ENCODE measurements at places on chromosomes 5 and 9.

DNA sequence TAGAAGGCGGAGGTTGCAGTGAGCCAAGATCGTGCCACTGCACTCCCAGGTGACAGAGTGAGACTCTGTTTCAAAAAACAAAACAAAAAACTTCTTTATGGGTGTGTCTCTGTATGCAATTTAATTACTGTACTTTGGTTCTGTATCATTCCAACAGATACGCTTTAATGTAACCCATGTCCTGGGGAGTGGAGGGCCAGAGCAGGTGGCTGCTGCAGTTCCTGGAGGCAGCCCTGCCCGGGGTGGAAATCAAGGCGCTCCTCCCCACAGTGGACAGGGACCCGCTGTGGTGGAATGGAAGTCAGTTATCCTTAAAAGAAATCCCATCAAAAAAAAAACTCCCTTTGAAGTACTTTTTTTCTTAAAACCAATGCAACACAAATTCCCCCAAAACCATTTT lies 1.9 kb downstream of the DAP start:
- DNase-seq, result no peak

DNA sequence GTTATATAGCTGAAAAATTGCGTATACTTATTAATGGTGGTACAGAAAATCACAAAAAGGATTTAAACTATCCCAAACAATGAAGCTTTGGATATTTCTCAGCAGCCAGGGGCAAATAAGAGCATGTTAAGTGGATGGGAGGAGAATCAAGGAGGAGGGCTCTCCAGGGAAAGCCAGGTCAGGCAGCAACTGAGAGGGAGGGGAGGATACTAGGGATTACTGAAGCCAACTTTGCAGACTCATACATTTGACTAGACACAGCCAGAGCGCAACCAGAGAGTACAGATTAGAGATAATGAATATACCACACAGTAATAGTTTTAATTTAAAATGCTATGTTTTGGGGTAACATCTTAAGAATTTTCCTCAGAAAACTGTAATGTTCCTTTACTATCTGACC lies 360.2 kb downstream of the HCN1 start:
- no peak for DNase-seq

GRCh38 chr5:132999246-132999645 lies 27.1 kb downstream of the ZCCHC10 start:
- no peak for DNase-seq

- DNase-seq, result no peak
Measured at GRCh38 chr5:59609501-59610265, 283.8 kb downstream of the PDE4D start.

- DNase-seq, result no peak
Measured at GRCh38 chr9:123640792-123641222, 284.8 kb downstream of the CRB2 start.

DNA sequence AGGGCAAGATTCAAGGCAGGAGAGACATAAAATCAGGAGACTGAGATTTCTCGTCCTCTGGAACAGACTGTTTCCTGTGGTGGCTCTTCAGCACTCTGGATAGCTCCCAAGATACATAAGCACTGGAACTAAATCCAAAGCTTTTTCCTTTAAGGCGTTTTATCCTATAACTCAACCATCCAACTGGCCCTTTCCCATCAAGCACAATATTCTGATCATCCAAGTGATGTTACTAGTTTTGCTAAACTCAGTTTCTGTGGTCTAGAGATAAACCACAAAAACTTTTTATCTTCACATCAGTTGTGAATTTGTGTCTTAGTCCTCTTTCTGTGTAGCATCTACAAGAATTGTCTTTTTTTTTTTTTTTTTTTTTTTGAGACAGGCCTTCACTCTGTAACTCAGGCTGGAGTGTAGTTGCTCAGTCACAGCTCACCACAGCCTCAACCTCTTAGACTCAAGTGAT lies 299.4 kb downstream of the COX7C start:
- no peak for DNase-seq

GRCh38 chr9:74431467-74431866 lies 65.7 kb upstream of the RORB start:
- no peak for DNase-seq

- DNase-seq, result no peak
Measured at GRCh38 chr5:113692466-113692865, 179.0 kb downstream of the YTHDC2 start.

GRCh38 chr9:29691758-29692407 lies 2118.6 kb upstream of the C9orf72 start:
- no peak for DNase-seq

DNA sequence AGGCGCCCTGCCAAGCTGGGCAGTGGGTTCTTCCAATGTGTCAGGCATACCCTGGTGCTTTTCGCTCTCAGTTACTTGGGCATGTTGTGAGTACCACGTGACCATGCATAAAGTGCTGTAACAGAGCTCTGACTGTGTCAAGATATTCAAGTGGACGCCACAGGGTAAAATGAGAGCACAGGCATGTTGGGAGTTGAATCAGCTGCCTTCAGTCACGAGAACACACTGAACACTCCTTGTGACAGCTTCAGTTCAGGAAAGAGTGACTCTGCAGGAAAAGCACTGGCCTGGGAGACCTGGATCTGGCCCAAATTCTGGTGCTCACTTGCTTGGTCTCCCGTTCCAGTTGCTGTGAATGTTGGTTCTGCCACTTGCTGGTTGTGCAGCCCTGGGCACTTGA lies 5.1 kb downstream of the MLANA start:
- no peak for DNase-seq

DNA sequence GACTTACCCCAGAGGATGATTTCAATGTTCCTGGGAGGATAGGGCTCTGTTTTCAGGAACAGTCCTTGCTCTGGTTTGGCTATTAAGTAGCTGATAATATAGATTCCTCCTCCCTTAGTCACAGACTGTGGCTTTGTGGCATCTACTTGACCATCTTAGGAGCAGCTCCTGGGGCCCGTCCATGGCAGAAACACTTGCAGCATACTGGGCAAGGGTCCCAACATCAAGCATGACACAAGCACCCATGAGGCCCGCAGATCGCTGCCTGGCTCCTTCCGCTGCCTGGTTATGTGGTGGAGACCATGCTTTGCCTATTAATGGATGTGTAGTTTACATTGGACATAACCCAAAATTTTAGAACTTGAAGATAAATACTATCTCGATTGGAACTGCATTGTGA lies 170.1 kb downstream of the ICE1 start:
- no peak for DNase-seq

- no peak for DNase-seq
Measured at GRCh38 chr5:149062371-149063016, 368 bp downstream of the SH3TC2 start.

DNA sequence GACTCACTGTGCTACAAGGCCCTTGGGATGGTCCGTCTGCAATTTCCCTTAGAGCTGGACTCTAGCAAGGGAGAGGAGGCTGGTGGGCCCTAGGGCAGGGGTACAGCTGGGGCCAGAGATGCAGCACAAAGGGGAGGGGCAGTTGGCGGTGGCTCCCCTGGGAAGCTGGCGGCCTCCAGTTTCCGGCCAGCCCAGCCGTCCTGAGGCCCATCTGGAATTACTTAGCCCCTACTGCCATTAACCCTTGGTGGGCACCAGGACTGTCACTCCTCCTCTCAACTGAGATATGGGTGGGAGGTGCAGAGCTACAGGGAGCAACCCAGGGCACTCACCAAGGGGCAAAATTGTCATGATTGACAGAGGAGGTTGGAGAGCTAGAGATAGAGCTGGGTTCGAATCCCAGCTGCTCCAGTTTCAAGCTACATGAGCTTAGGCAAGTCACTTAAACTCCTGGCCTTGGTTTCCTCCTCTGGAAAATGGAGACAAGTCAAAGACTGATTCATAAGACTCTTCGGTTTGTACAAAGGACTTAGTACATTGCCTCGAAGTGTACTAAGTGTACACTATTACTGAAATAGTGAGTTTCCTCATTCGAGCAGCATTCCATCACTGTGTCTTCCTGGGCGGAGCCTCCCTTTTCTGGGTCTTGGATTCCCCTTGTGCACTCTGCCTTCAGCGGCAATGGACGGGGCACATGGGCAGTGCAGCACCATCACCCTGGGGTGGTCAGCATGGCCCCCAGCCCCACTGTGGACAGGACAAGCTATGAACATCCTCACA lies 2.7 kb upstream of the PDGFRB start:
- no peak for DNase-seq

DNA sequence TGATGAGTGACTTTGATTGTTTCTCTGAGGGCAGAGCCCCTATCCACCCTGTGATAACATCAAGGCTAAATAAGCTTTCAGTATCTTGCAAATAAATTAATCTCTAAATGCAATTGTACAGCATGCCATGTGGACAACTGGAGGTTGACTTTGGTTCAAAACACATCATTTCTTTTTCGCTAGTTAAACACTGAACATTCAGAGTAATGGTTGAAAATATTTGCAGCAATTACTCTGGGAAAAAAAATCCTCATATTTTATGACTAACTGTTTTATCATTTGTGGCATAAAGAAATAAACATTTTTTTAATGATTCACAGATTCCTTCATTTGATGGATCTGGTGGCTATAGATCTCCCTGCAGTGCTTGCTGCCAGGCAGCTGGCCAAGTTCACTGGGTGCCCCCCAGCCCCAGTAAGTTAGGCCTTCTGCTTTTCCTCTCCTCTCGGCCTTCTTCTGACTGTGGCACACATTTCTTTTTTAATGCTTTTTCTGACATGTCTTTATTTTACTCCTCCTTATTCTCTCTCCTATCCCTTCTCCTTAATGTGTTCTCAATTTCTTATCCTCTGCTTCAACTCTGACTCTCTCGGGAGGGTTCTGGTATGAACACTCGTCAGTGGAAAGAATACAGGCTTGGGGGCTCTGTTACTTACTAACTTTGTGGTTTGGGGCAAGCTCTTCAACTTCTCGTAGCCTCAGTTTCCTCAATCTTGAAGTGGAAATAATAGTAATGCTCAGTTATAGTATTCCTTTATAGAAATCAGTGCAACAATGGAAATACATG lies 69.6 kb downstream of the ADAMTSL1 start:
- DNase-seq, result no peak

DNA sequence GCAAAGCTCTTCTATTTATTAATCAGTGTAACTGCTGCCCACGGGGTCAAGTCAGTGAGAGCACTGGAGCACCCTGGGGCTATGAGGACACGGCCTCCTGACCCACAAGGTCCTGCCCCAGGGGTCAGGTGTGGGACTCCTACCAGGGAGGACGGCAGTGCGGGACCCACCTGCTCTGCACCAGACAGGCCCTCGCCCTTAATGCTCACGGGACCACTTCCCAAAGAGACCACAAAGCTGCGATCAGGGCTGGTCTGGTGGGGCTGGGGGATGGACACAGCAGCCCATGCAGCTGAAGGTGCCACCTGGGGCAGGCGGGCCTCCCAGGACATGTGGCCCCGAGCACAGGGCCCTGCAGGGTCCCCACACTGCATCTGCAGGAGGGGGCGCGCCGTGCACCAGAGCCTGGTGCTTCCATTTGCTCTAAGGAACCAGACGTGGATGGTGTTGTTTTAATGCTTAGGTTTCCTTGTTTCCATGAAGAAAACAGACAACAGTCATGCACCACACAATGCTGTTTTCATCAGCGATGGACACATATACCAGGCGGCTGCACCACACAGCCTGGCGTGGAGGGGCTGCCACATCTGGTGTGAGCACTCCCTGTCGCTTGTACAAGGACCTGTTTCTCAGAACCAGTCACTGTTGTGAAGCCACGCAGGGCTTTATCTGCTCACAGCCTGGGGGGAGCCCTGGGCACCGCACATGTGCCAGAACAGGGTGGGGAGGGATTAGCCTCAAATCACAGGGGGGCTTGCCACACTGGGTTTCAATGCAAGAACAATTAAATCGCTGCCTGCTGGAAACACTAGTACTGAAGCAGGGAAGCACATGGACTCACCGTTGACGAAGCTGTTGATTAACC lies 22.6 kb downstream of the CLPTM1L start:
- no peak for DNase-seq

DNA sequence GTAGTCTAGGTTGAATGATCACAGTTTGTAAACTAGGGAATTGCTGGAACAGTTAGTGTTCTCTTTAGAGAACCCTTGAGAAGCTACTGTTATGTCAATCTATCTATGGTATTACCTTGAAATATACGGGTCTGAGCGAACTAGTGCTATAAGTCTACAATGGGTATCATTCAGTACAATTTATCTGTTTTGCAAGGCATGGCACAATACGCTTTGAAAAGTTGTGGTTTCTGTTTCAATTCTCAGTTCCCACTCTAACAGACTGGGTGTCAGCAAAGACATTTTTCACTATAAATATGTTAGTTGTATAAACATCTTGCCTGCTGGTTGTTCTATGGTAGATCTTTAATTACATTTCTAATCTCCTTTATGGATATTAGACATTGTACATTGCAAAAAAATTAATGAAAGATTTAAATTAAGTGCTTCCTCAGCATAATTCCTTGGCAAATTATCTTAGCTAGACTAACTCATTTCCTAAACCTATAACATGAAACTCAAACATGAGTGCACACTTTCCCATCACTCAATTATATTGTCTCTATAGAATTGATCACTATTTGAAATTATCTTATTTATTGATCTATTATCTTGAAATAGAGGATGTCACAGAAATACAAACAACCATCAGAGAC lies 24.9 kb upstream of the SLCO6A1 start:
- no peak for DNase-seq

DNA sequence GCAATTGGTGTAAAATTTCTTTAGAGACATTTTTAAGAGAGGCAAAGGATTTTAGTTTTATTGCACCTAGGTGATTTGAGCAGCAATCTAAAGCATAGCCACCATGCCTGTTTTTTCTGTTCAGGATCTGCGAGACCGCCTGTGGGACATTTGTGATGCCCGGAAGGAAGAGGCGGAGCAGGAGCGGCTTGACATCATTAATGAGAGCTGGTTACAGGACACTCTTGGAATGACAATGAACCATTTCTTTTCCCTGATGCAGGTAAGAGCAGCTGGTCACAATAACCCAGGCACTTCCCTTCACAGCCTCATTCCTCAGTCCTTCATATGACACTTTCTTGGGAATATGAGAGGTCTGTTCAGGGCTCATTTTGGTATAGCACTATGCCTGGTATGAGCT lies 103.2 kb upstream of the IL7R start:
- DNase-seq, result no peak
